ENCODE measurements at places on chromosomes 5 and 9. TPM values are rescaled to one million over a fixed set of nuclear protein-coding genes. Genes with fewer than 3 reads are reported as not detected.

The RAPGEF6 gene
- 18.9 TPM for total RNA-seq

The TLE4 gene
- 34.9 TPM for total RNA-seq

The EIF4E1B gene
- total RNA-seq: not detected

The FOXD4L3 gene
- not detected for total RNA-seq

The PCDHA3 gene
- total RNA-seq: 0.23 TPM

The RASEF gene
- 1.00 TPM for total RNA-seq

The PFN3 gene
- total RNA-seq: not detected

The MEGF9 gene
- total RNA-seq: 18.4 TPM

The FRRS1L gene
- total RNA-seq: 2.6 TPM

The IRF1 gene
- 20.5 TPM for total RNA-seq

The SLC6A7 gene
- 0.19 TPM for total RNA-seq

The EGFLAM gene
- total RNA-seq: 6.4 TPM

The GCNT1 gene
- total RNA-seq: 11.0 TPM

Measured in posterior vena cava (tissue), 2 donors.